Amniotic stem cell (primary cell): ENCODE measurements at places on chromosomes 5 and 9.

- no peak for DNase-seq
These were observed 71.7 kb downstream of the GOLPH3 start for GRCh38 chr5:32102254-32102986.

GRCh38 chr9:101629636-101630035 lies 34.9 kb upstream of the PPP3R2 start:
- DNase-seq = no peak

- no peak for DNase-seq
These were observed 15.3 kb upstream of the MED10 start for GRCh38 chr5:6393596-6394194.

- DNase-seq = no peak
These were observed 402.3 kb upstream of the CHD1 start for GRCh38 chr5:99331061-99331460.

GRCh38 chr9:129309906-129310305 lies 131.8 kb upstream of the IER5L start:
- no peak for DNase-seq

DNA sequence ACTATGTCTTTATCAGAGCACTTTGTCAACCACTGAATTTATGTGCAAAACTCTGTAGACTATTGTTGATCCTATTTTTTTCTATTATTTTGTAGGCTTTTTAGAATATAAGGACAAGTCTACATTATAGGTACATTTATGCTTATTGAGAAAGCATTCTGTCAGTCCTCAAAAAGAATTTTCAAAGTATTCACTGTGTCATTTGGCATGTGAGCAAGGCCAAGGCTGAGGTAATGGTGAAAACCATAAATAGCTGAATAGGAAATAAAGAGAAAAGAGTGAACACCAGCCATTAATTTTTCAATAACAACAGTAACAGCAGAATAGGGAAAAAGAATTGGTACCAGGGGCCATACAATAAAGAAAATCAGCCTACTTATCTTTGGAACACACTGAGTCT lies 21.0 kb downstream of the SKIC3 start:
- no peak for DNase-seq

GRCh38 chr5:72137826-72138409 lies 30.6 kb downstream of the MAP1B start:
- no peak for DNase-seq

GRCh38 chr9:132752877-132753592 lies 82.8 kb downstream of the GTF3C4 start:
- DNase-seq = no peak

DNA sequence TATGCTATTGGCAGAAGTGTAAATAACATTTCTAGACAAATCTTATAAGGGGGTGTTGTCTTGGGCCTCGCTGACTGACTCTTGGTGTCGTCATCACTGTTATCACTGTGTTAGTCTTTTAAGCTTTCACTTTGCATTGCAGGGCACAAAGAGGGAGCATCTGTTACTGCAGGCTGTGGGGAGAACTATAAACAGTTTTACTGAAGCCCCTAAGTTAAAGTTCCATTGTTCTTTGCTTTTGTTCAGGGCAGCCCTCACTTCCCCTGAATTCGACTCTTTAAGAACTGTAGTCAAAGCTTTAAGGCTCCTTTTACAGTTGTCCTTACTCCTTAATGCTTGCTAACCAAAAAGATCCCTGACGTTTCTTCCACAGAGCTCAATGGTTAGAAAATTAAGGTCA lies 605.0 kb downstream of the RAB3C start:
- no peak for DNase-seq

DNA sequence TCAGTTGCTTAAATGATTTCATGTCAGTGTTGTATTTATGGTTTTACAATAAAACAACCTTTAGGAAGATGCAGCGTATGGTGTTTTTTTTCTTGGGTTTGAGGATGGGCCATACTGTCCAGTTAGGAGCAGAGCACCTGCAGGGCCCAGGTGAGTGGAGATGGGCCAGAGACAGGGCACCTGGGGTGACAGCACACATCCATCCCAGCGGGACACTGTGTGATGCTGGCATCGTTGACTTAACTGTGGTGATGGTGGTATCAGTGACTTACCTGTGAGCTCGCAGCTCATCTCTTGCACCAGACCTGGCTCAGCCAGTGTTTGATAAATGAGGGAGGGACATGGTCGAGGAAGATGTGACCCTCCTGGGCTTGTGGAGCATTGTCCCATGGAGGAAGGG lies 21.6 kb downstream of the AMBP start:
- DNase-seq = no peak

- no peak for DNase-seq
These were observed 287.4 kb downstream of the HTR1A start for GRCh38 chr5:63674881-63675280.

DNA sequence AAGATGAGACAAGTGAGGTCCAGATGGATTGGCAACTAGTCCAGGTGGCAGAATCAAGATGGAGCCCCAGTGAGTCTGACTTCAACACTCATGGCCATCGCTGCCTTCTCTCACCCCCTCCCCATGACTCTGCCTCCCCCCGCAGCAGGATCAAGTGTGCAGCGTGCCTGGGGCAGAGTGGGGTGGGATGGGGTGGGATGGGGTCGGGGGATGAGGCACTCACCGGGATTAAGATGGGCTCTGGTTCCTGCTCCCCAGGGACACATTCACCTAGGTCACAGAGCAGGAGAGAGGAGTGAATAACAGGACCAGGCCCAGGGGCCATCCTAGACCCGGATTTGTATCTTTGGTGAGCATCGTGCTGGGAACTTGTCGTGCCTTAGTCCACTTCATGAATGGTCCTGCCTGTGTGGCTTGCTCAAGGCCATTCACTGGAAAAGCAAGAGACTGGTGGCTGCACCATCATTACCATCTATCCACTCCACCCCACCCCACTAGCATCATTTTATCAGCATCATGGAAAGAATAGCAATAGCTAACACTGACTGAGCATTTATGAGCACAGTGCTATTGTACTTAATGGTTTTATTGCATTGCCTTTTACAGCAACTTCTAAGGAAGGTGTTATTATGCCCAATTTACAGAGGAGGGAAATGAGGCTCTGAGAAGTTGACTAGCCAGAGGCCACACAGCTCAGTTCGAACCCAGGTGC lies 8.5 kb downstream of the AMBP start:
- no peak for DNase-seq

- no peak for DNase-seq
These were observed 71.0 kb upstream of the ADAMTS2 start for GRCh38 chr5:179416114-179416822.

GRCh38 chr5:93193431-93194347 lies 387.3 kb downstream of the NR2F1-AS1 start:
- no peak for DNase-seq

- DNase-seq = no peak
These were observed 24.7 kb upstream of the GABRA6 start for GRCh38 chr5:161660806-161661205.

GRCh38 chr9:92146610-92147009 lies 31.4 kb upstream of the SPTLC1 start:
- DNase-seq = no peak

DNA sequence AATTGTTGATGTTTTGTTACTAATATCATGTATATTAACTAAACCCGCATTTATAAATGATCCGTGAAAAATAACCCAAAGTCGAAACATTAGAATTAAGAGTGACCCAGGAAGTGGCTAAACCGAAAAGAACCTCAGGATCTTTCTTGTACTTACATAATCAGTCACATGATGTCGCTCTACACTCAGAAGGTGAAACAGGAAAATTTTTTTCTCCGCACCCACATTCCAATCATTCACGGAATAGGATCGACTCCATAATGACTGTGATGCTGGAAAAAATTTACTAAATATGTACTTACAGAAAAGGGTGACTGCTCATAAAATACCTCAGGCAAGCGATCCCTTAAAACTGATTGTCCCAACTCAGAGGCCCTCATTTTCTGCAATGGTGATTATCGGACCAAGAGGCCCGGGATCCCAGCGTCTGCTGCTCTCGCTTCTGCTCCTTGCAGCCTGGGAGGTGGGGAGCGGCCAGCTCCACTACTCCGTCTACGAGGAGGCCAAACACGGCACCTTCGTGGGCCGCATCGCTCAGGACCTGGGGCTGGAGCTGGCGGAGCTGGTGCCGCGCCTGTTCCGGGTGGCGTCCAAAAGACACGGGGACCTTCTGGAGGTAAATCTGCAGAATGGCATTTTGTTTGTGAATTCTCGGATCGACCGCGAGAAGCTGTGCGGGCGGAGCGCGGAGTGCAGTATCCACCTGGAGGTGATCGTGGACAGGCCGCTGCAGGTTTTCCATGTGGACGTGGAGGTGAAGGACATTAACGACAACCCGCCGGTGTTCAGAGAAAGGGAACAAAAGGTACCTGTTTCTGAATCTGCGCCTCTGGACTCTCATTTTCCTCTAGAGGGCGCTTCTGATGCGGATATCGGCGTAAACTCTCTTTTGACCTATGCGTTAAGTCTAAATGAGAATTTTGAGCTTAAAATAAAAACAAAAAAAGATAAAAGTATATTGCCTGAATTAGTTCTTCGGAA lies at the start of gene PCDHA12:
Gene PCDHA12 (plus strand): TSS at position 224 of the 981 bp plus-strand sequence. CDS start 165 bp downstream, at position 389.
- no peak for DNase-seq

DNA sequence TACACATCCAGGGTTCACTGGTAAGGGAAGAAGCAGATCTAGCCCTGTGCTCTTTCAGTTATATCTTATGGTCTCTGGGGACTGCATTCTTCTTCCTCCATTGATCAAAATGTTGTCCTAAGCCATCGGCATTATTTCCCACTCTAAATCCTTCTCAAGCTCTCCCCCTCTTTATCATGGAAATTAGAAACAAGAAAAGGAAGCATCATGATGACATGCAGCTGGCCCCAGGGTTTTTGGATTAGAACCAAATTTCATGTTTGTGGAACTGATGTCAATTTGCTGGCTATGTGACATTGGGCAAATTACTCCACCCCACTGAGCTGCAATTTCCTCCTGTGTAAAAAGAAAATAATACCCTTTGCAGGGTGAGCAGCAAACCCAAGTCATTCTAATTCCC lies 39.5 kb downstream of the MFAP3 start:
- DNase-seq = no peak

DNA sequence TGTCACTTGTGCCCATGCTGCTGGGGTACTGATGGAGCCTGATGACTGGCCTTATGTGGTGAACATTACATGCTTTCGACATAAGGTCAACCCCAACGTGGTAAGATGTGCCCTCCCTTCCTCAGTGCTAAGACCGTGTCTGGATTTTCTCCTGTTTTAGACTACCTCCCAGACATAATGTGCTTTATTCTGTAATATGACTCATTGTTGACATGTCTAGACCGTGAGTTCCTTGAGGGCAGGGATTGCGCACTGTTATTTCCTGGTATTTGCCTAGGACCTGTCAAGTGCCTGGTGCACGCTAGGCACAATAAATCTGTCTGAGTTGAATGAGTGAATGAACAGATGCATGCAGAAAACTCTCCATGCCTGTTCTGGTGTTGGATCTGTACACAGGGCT lies 346.0 kb downstream of the KDM4C start:
- DNase-seq = no peak

DNA sequence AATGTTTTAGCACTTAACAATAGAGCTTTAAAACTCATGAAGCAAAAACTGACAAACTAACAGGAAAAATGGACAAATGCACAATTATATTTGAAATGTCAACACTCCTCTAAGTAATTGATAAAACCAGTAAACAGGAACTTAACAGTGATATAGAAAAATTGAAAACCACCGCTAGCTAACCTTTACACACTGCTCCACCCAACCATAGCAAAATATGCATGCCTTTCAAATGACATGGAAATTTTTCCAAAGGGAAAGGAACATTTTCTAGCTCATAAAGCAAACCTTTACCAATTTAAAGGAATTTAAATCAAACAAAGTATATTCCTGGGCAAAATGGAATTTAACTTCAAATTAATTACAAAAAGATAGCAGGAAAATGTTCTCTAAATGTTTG lies 109.2 kb downstream of the ADAMTS19 start:
- no peak for DNase-seq

GRCh38 chr5:110588286-110588980 lies 138.0 kb downstream of the TMEM232 start:
- no peak for DNase-seq

- DNase-seq = peak; percentile 39
These were observed 30.7 kb downstream of the RAI14 start for GRCh38 chr5:34686762-34687268.

DNA sequence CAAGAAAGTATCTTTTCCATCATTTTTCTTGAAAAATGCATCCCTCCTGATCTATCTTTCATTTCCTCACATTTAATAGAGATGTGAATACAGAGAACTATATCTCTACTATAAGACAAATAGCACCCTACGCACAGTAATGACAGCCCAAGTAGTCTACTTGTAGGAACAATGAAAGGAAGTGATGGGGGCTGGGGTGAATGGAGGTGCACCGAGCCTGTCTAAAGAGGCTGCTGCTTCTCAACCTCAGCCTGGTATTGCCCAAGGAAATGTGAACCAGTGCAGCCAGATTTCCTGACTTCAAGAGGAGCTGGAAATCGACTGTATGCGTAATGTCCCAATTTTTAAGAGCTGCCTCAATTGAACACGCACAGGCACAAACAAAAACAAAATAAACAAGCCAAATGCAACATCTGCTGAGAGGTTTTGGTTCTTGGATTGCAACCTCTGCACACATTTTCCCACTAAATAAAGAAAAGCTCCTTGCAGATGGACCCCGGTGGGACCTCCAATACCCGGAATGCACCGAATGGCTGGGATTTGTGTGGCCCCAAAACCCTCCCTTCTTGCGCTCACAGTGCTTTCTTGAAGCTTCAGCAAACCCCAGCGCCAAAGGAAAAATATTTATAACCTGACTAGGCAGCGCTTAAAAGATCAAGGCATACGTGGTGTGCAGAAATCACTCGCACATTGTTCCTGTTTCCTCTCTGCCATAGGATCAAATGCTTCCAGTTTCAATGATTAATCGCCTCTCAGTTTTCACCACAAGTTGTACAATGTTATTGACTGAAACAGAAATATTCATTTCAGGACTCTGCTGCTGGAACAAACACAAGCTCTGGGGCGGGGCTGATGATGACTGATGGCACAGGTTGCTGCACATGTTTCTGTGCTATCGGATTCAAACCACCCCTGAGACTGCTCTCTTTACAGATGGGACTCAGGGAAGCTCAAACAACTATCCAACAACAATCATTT lies 68.3 kb downstream of the KCNIP1 start:
- DNase-seq = no peak

DNA sequence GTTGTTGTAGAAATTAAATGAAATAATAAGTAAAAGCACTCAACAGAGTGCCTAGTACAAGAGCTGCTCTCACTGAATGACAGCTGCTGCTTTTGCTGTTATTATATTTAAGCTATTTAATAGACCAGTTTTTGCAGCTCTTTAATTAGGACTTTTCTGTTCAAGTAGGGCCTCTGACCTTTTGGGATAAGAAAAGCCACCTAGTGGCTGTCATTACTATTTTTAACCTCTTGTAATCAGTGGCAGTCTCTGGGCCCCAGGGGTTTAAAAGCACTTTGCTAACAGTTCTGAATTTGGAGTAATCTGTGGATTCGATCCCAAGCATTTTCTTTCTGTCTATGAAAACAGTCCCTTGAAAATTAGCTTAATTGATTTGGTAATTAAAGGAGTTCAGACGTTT lies 121.1 kb downstream of the NUDT12 start:
- DNase-seq = no peak

GRCh38 chr5:56026863-56027300 lies 32.1 kb upstream of the IL6ST start:
- DNase-seq = peak; percentile 60

GRCh38 chr9:110745676-110746075 lies 77.1 kb downstream of the MUSK start:
- DNase-seq = no peak

- no peak for DNase-seq
These were observed 2.5 kb upstream of the PLAC8L1 start for GRCh38 chr5:146107901-146108300.

GRCh38 chr9:128716581-128717254 lies 7.2 kb downstream of the ZDHHC12 start:
- DNase-seq = no peak
